Endothelial cell (in vitro differentiated cells): ENCODE measurements at places on chromosomes 7 and 10. TPM values are rescaled to one million over a fixed set of nuclear protein-coding genes. Genes with fewer than 3 reads are reported as not detected.

DNA sequence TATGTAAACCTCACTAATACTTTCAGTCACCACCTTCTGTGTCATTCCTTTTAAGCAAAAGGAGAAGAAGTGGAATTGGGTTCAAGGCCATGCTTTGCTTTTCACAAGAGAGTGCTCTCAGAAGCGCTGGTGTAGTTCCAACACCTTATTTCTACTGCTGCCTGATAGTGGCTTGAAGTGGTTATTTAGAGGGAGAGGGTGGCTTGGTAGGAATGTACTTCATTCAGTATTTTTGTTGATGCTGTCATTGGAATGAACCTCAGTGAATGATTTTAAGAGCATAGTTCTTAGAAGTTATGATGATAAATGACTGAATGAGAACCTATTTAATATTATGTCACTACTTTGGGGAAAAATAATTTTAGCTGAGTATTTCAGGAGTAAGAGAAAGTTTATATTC is 396.7 kb downstream of the EXOC4 start:
- H3K4me3 ChIP-seq: no peak overlapping the region
- DNase-seq: no peak
- H3K36me3 ChIP-seq: no peaks in the 10 kb centered on the region
- H3K27ac ChIP-seq: no peak overlapping the region
- peaks cover 2% of the 10 kb centered on the region for H3K27me3 ChIP-seq

GRCh38 chr10:101579516-101579870 is 8.6 kb downstream of the POLL start:
- no peak overlapping the region for H3K4me3 ChIP-seq
- H3K4me1 ChIP-seq: no peaks in the 10 kb centered on the region
- peaks cover 13% of the 10 kb centered on the region for H3K36me3 ChIP-seq
- no peak overlapping the region for H3K27ac ChIP-seq
- DNase-seq: no peak

The ABCB4 gene
- total RNA-seq: 3.0 TPM

DNA sequence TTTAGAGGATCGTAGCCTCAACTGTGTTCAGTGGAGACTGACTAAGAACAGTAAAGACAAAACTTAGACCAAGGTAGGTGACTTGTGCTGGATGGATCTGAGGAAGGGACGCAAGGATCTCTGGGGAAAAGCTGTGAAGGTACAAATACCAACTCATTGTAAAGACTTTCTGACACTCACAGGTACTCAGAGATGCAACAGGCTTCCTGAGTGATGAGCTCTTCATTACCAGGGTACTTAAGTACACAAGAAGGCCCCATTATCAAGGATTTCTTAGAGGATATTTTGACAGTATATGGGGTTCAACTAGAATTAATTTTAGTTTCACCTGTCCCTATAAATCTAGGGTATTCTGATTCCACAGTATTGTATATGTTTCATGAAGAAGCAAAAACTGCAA is 440.7 kb downstream of the PLXDC2 start:
- H3K27me3 ChIP-seq: peaks cover 3% of the 10 kb centered on the region
- no peak for DNase-seq
- H3K4me3 ChIP-seq: no peak overlapping the region
- no peaks in the 10 kb centered on the region for H3K36me3 ChIP-seq
- peaks cover 6% of the 10 kb centered on the region for H3K4me1 ChIP-seq
- H3K27ac ChIP-seq: no peak overlapping the region

DNA sequence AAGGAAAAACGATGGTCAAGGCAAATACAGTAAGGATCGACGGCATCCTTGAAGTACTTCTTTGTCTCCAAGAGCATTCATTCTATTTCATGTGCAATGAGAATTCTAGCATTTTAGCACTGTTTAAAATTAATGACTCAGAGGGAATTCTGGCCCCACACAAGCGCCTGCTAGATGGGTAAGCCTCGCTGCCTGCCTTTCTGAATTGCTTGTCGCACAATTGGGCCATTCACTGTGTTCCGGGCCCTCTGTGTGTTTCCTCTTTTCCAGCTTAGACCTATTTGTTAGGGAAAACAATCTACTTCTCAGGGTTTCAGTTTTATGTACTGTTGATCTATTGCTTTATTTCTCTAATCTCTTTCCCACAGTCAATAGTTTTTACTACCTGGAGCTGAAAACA is 204.7 kb upstream of the ZNF32 start:
- peaks cover 4% of the 10 kb centered on the region for H3K27me3 ChIP-seq
- H3K36me3 ChIP-seq: no peaks in the 10 kb centered on the region
- H3K27ac ChIP-seq: no peak overlapping the region
- DNase-seq: no peak
- no peaks in the 10 kb centered on the region for H3K4me1 ChIP-seq

DNA sequence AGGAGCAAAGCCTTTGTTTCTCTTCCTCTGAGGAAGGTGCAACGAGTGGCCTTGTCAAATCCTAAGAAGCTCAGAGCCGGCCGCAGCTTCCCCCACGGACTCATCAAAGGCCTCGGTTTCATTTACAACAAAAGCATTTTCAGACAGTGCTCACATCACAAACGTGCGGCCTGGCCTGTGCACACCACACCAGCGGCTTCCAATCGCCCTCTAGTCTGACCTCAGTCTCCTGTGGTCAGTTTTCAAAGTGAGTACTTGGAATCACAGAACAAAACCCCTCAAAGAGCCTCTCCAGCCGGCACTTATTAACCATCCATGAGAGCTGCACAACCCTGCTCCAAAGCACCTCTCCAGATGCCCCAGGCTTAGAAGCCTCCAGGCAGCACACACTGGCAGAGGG is 3.3 kb downstream of the RADIL start:
- DNase-seq: no peak
- H3K36me3 ChIP-seq: no peaks in the 10 kb centered on the region
- H3K27ac ChIP-seq: no peak overlapping the region
- peaks cover 10% of the 10 kb centered on the region for H3K4me1 ChIP-seq

The PNLIPRP3 gene
- not detected for total RNA-seq

GRCh38 chr10:132407243-132407746 is 10.3 kb downstream of the PWWP2B start:
- peaks cover 12% of the 10 kb centered on the region for H3K4me1 ChIP-seq
- H3K27ac ChIP-seq: no peak overlapping the region
- DNase-seq: no peak
- peaks cover 18% of the 10 kb centered on the region for H3K27me3 ChIP-seq
- peaks cover 4% of the 10 kb centered on the region for H3K36me3 ChIP-seq

- no peaks in the 10 kb centered on the region for H3K4me1 ChIP-seq
- H3K27me3 ChIP-seq: peaks cover 7% of the 10 kb centered on the region
- no peaks in the 10 kb centered on the region for H3K36me3 ChIP-seq
- H3K4me3 ChIP-seq: no peak overlapping the region
- no peak overlapping the region for H3K27ac ChIP-seq
These were observed 236.6 kb downstream of the GRID1 start for GRCh38 chr10:86130041-86130440.

GRCh38 chr7:97307521-97308108 is 190.1 kb downstream of the SDHAF3 start:
- H3K27ac ChIP-seq: no peak overlapping the region
- no peak for DNase-seq
- H3K4me3 ChIP-seq: no peak overlapping the region
- H3K27me3 ChIP-seq: peaks cover 3% of the 10 kb centered on the region

The CPA4 gene
- not detected for total RNA-seq
